ENCODE measurements at places on chromosomes 6 and 20. TPM values are rescaled to one million over a fixed set of nuclear protein-coding genes. Genes with fewer than 3 reads are reported as not detected.

The MAP7 gene
- polyA plus RNA-seq = 9.1 TPM

The SIRPB2 gene
- polyA plus RNA-seq = 0.43 TPM

The PTPRK gene
- 19.4 TPM for polyA plus RNA-seq

The SNAP25 gene
- not detected for polyA plus RNA-seq

The TRDN gene
- not detected for polyA plus RNA-seq

The SLC25A27 gene
- polyA plus RNA-seq = 2.2 TPM

The TFAP2C gene
- polyA plus RNA-seq = 9.3 TPM

The SALL4 gene
- polyA plus RNA-seq = 0.10 TPM

The HLA-DOB gene
- 3.5 TPM for polyA plus RNA-seq

The LY6G6C gene
- 0.28 TPM for polyA plus RNA-seq

The PLG gene
- polyA plus RNA-seq = not detected

The MRS2 gene
- polyA plus RNA-seq = 11.1 TPM

The ADNP gene
- polyA plus RNA-seq = 17.3 TPM

The RNF39 gene
- polyA plus RNA-seq = 5.3 TPM

The MICB gene
- polyA plus RNA-seq = 15.6 TPM

The RSPO4 gene
- polyA plus RNA-seq = 0.07 TPM

The TBC1D22B gene
- 6.3 TPM for polyA plus RNA-seq

The KIFC1 gene
- 52.9 TPM for polyA plus RNA-seq

The ARG1 gene
- not detected for polyA plus RNA-seq

The RHAG gene
- polyA plus RNA-seq = not detected

The FOXQ1 gene
- 2.6 TPM for polyA plus RNA-seq

The RIPOR3 gene
- polyA plus RNA-seq = 0.06 TPM

The ME1 gene
- 22.3 TPM for polyA plus RNA-seq

The ADTRP gene
- 3.0 TPM for polyA plus RNA-seq

The SSTR4 gene
- not detected for polyA plus RNA-seq

The HTR1E gene
- polyA plus RNA-seq = not detected

The EYS gene
- polyA plus RNA-seq = 0.03 TPM

The RGL2 gene
- 23.1 TPM for polyA plus RNA-seq

The CST9 gene
- not detected for polyA plus RNA-seq

The TAF11 gene
- 21.2 TPM for polyA plus RNA-seq

The SNX3 gene
- 160 TPM for polyA plus RNA-seq

The FABP7 gene
- polyA plus RNA-seq = 0.49 TPM

Data from foreskin keratinocyte (primary cell).